Temporal lobe (tissue), 4 donors: ENCODE measurements at places on chromosomes 3 and 15. TPM values are rescaled to one million over a fixed set of nuclear protein-coding genes. Genes with fewer than 3 reads are reported as not detected.

RCCD1 gene
- 9.6 TPM for total RNA-seq

MCF2L2 gene
- 32.5 TPM for total RNA-seq

CCDC39 gene
- 0.49 TPM for total RNA-seq

SLC28A2 gene
- not detected for total RNA-seq

CAMP gene
- total RNA-seq: not detected

LYZL4 gene
- not detected for total RNA-seq

KNG1 gene
- total RNA-seq: not detected

ZIC1 gene
- 12.3 TPM for total RNA-seq

TRH gene
- total RNA-seq: 4.4 TPM

PAK6 gene
- total RNA-seq: 14.3 TPM

IL16 gene
- 1.2 TPM for total RNA-seq

GOLGA8R gene
- total RNA-seq: 0.49 TPM

MYZAP gene
- 0.25 TPM for total RNA-seq

SUSD5 gene
- 1.7 TPM for total RNA-seq

SLITRK3 gene
- total RNA-seq: 10.3 TPM

NRG4 gene
- total RNA-seq: 1.2 TPM

LRRC31 gene
- total RNA-seq: not detected

IL5RA gene
- total RNA-seq: 0.49 TPM

MEIS2 gene
- total RNA-seq: 242 TPM

EFCAB12 gene
- under 0.01 TPM for total RNA-seq

MAGEL2 gene
- 2.0 TPM for total RNA-seq

CORO2B gene
- 28.0 TPM for total RNA-seq

TGM5 gene
- not detected for total RNA-seq

CCDC54 gene
- total RNA-seq: 0.25 TPM

TIMP4 gene
- total RNA-seq: 3.4 TPM
